ENCODE measurements at places on chromosomes 4 and X.

- no peak for DNase-seq
These were observed 236.4 kb downstream of the DHRSX start for GRCh38 chrX:2264179-2265030.

GRCh38 chr4:3715061-3715854 lies 50.9 kb upstream of the ADRA2C start:
- no peak for DNase-seq

GRCh38 chrX:104117759-104118158 lies 5.4 kb downstream of the ZCCHC18 start:
- DNase-seq: no peak

GRCh38 chr4:26104056-26104685 lies 190.2 kb downstream of the SMIM20 start:
- no peak for DNase-seq

DNA sequence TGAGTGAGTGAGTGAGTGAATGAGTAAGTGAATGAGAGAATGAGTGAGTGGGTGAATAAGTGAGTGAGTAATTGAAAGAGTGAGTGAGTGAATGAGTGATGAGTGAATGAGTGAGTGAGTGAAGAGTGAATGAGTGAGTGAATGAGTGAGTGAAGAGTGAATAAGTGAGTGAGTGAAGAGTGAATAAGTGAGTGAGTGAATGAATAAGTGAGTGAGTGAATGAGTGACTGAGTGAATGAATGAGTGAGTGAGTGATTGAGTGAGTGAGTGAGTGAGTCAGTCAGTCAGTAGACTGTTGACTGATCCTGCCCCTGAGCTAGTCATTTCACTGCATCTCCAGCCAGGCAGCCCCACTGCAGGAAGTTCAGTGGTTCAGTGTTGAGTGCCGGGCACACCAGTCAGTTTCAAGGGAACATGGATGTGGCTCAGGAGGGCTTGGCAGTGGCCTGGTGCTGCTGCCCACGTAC lies 228.4 kb upstream of the PSAPL1 start:
- DNase-seq: no peak

DNA sequence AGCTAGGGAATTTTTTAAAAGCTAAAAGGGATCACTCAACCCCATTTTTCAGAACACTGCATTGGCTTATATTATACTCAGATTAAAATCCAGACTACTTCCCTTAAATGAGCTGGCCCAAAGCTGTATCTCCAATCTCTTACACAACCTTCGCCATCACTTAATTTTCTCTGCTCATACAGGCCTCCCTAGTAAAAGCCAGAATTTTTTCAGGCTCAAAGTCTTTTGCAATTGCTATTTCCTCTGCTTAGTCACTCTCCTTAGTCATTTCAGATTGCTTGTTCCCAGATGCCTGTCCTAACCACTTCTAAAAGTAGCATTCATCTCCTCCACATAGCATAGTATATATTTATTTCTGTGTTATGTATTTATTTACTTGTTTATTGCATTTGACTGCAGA lies 1587.9 kb upstream of the ADGRL3 start:
- DNase-seq: no peak

DNA sequence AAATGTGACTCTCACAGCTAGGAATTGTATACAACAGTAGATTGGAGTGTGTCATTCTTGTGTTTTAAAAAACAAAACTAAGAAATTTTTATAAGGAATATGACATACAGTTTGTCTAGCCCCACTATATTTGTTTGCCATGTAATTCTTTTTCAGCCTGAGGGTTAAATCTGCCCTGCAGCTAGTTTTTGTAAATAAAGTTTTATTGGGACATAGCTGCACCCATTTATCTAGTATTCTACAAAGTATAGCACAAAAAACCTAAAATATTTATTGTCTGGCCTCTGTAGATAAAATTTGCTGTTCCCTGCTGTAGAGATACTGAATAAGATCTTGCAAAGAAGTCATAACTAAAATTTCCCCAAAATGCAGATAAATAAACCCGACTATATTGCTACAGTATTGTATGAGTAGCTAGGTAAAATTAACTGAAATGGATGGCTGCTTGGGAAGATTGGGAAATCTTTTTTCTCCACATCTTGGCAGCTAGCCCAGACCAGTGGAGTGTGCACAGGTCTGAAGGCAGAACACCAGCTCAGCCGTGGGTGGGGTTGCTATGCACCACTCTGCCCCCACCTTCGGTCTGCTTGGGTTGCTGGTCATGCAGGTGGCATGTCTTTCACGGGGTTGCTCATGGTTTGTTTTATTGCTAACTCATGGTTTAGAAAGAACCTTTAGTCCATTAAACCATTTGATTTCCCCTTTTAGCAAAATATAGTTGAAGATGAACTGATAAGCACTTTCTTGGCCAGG lies 127.9 kb downstream of the KLHL8 start:
- DNase-seq: no peak

- no peak for DNase-seq
These were observed 752.3 kb upstream of the NDST4 start for GRCh38 chr4:115865736-115866135.

DNA sequence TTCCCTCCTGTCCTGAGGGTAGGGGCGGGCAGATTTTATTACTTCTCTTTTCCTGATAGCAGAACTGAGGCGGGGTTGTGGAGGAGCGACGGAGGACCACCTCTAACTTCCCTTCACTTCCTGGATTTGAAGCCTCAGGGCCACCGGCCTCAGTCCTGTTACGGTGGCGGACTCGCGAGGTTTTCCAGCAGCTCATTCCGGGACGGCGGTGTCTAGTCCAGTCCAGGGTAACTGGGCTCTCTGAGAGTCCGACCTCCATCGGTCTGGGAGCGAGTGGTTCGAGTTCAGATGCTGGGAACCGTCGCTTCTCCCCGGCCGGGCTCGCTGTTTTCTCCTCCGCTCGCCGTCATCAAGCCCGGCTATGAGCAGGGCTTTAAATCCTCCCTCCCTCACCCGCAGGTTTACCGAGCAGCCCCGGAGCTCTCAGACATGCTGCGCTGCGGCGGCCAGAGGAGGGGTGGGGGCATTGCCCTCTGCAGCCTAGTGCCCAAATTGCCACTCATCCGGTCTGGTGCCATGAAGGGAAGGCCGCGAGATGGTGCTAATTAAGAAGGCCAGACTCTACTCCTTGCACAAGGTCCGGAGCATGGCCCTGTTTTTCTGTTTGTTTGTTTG lies 23.3 kb downstream of the HAND2 start:
- DNase-seq: no peak

DNA sequence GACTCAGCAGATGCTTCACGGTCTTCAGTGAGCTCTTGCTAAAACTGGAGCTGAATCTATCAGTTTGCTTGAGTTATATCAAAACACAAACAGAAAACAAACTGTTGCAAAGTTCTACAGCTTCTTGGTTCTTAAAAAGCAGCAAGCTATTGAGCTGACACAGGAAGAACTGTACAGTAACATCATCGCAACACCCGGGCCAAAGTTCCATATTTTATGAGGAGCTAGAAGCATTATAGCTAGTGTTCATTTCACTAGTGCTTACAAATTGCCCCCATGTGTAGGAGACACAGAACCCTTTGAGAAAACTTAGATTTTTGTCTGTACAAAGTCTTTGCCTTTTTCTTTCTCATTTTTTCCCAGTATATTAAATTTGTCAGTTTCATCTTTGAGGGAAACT lies 17.3 kb upstream of the CSTF2 start:
- no peak for DNase-seq
